Stimulated activated CD8-positive, alpha-beta memory T cell treated with anti-CD3 and anti-CD28 coated beads, Interleukin-4, amount 100 ng/mL, for 4 hours (primary cell): ENCODE measurements at places on chromosomes 1 and 21.
A peak's percentile ranks its signal among the peaks of the same experiment; 100 is the strongest.

DNA sequence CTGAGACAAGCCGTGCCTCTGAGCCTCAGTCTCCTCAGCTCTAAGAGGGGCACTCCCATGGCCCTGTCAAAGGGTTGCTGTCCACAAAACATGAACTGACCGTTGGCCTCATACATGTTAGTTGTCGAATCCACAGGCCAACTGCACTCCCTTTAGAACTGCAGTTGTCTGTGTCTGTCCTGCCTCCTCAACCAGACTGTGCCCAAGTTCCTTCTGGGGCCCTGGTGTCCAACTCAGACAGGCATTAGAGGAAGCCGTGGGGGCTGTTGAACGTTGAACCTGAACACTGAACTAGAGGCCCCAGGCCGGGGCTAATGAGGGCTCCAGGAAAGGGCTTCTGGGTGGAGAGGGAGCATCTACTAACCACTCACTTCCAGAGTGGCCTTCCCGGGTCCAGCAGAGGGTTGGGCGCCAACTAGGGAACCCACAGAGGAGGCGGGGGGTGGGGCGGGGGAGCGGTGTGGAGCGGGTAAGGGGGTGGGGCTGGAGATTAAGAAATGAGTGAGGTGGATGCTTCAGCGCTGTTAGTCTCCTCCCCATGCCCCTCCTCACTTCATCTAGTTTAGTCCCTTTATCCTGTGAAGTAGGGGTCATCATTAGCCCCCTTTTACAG, at the start of gene RAB42:
RAB42 (plus strand) TSS at position 558 of the 613 bp plus-strand sequence. CDS start 247 bp downstream, outside the sequence.
- no peak for DNase-seq

DNA sequence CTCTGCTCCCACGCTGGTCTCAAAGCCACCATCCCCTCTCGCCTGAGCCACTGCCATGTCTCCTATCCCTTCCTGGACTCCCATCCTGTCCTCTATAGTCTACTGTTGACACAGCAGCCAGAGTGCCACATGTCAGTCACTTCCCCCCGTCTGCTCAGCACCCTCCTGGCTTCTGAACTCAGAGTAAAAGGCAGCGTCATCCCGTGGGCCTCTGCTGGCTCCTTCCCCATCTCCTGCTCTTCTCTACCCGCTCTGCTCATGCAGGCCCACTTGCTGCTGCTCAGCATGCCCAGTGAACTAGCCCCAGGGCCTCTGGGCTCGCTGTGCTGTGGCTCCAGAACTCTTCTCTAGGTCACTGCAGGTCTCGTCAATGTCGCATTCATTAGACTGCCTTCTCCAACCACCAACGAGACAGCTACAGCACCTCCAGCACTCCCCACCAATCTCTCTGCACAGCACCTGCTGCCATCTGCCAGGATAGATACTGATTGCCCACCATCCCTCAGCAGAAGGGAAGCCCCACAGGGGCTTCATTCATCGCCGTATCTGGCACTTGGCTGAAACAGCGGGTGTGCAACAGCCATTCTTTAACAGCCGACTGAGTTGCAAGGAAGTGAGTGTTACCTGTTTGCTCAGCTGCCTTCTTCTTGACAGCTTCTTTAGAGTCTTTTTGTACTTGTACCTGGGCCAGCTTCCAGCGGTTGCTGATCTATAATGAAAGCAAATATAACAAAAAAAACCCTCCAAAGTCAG, 11.8 kb upstream of the SRM start:
- no peak for DNase-seq

DNA sequence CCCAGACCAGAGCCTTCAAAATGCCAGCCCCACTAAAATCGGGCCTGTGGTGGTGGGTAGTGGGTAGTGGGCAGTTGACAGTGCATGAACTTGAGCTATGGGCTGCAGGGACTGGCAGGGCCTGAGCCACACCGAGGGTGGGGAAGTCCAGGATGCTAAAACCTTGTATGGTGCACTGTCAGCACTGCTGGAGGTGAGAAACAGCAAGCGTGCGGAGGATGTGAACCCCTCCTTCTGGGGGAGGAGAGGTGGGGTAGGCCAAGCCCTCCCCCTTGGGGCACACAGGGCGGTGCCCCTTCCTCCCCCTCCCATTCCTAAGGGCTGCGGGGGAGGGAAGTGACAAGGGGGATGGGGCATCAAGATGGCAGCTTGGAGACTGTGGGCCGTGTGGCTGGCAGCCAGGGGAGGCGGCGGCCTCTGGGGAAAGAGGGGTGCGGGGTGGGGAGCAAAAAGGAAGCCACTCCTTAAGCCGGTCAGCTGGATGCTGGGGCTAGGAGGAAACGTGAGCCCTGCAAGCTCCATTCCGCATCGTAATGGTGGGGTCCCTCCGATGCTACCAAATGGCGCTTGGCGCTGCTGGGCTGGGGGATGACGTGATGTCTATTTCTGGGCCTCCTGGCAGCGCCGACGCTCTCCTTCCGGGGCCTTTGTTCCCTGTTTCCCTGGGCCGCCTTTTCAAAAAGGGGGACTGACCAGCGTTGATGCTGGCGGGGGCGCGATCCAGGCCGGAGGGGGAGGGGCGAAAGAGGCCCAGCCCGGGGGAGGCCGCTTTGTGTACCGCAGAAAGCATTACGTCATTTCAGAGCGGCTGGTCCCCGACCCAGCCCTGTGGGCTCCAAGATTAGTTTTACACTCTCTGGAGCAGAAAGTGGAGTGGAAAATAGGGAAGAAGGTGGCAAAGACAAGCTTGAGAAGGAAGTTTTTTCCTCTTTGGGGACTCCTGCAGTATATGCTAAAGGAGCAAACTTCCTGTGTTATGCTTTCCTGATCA, 809 bp downstream of the SYT11 start:
- DNase-seq: no peak

GRCh38 chr1:183804387-183804786, 533 bp upstream of the RGL1 start:
- DNase-seq: no peak

DNA sequence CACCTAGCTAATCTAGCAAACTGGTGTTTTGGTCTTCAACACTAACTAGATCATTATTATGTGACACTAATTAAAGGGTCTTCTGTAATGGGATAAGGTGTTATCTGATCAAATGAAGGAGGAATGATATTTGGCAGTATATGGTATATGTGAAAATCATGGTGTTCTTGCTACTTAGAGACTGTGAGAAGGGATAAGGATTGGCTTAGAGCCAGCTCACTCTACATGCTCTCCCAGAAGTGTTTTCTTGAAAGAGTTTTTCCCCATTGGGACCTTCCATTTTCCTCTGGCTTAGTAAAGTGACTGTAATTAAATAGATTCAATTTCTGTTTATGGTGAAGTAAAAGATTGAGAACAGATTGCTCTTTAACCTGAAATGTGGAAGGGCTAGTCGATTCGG, 71.2 kb upstream of the RGL1 start:
- no peak for DNase-seq

- DNase-seq: no peak
These were observed 399.5 kb downstream of the LMO4 start for GRCh38 chr1:87728169-87728568.

DNA sequence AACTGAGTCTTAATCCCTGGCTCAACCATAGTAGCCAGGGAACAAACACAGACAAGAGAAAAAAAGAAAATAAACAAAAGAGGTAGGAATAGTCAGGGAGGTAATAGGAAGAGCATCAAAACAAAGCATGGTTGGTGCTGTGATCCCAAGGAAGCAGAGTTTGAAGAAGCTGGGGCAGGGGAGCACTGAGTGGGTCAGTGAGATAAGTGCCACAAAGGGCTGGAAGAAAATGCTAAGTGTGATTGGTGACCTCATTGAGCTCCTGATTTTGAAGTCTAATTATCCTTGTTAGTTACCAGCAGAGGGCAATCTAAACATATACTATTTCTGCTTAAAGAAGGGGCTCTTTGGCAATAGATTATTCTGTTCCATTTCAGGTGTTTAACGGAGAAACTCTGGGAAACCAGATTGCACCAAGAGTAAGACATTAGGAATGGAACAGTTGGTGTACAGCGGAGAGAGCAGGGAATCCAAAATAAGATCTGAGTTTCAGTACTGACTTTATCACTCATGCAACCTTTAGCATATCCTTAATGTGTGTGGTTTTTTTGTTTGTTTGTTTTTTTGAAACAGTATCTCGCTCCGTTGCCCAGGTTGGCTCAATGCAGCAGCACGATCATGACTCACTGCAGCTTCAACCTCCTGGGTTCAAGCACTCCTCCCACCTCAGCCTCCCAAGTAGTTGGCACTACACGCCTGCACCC, 30.7 kb upstream of the KIAA1614 start:
- no peak for DNase-seq

- no peak for DNase-seq
These were observed 17.6 kb upstream of the CLIC4 start for GRCh38 chr1:24727501-24728216.

DNA sequence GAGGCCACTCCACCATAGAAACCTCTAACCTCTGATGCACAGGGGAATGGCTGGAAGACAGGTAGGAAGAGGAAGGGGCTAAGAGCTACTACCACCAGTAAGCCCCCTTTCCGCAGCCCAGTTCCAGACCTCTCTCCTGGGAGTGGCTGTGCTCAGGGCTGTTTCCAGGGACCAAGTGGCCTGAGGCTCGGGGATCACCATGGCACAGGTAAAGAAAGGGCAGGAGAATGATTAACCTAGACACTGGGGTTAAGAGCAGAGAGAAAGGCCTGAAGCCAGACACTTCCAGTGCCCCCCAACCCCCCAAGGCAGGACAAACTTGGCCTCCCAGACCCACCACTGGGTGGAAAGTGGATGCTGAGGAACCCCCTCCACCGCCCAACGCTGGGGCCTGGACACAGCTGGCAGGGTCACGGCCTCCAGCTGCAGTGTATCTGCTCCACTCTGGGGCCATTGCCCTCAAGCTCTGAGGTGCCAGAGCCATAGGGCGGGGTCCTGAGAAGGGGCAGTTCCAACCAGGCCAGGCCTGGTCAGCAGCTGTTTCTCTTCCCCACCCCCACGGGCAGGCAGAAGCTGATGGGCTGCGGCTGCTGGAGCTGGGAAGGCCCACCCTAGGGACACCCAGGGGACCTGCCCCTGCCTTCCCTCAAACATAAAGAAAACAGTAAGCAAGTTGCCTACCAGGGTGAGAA, 2.6 kb downstream of the TAGLN2 start:
- no peak for DNase-seq

- DNase-seq: no peak
These were observed 26.4 kb upstream of the DPH5 start for GRCh38 chr1:101051688-101052638.

GRCh38 chr1:50271968-50272578, 151.2 kb downstream of the DMRTA2 start:
- no peak for DNase-seq

DNA sequence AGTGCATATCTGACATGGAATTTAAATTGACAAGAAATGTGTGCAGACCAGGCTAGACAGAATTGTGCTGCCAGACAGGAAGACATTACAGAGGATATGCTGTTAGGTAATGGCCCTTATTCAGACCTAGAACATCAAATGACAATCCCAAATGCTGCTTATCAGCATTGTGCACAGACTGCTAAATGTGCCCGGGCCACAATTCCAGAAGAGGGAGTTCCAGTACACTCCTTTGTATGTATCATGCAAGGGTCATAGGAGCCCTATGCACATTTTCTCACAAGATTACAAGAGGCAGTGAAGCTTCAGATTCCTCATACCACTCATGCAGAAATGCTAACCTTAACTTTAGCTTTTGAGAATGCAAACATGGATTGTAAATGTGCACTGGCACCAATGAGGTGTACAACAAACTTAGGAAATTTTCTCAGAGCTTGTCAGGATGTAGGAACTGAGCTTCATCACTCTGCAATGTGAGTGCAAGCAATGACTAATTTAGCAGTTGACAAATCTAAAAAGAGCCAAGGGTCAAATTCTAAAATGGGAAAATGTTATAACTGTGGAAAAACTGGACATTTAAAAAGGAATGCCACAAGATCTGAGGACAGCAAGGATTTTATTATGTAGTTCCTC, 273.5 kb downstream of the COL11A1 start:
- DNase-seq: no peak

GRCh38 chr1:29703596-29704370, 467.5 kb downstream of the PTPRU start:
- DNase-seq: no peak

DNA sequence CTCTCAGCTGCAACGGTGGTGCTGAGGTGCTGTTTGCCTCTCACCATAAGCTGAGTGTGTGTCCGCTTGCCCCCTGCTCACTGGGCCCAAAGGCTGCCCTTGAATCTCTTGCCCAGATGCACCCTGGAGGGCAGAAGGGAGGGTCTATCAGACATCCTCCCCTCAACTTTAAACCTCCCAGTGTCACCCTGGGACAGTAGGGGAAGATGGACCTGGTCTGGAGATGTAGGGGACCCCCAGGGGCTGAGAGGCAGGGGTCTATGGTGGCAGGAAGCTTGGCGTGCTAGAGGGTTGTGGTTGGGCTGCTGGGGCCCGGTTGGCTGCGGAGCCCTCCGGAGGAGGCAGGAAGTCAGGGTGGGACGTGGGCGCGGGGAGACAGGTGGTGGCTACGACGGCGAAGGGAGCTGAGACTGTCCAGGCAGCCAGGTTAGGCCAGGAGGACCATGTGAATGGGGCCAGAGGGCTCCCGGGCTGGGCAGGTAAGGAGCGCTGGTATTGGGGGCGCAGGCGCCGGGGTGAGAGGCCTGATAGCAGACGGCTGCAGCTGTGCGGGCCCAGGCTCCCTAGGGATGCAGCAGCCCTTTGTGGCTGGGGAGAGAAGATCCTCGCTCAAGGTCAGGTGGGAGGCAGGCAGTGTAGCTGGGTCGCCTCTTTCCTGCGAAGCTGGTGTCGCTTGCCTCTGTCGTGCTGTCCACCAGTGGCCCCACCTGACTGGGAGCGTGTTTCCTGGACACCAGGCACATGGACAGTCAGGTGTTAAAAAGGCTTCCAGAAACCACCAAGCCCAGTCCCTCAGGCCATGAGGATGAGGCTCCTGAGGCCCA, at the start of gene LCK:
LCK (plus strand) TSS at position 373 of the 824 bp plus-strand sequence. CDS start 23,065 bp downstream, outside the sequence.
- peak; percentile 43 for DNase-seq

DNA sequence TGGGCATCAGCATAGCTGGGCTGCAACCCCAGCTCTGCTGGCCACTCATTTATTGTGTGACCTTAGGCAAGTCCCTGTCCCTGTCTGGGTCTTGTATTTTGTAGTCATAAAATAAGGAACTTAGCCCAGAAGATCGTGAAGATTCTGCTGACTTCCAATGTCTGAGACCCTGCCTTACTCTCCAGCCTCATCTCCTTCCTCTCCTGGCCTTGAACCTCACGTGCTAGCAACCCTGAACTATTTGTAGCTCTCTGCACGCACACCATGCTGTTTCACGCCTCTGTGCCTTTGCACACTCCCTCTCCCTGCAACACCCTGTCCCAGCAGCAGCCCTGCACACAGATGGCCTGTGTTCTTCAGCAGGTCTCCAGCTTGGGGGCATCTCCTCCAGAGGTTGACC, 121.1 kb downstream of the LACTBL1 start:
- DNase-seq: no peak

- DNase-seq: no peak
These were observed 123.3 kb upstream of the USP24 start for GRCh38 chr1:55338448-55338820.

- no peak for DNase-seq
These were observed 8.6 kb upstream of the EDN2 start for GRCh38 chr1:41493117-41493536.
